ENCODE measurements at places on chromosomes 2 and 18.

- no peak for DNase-seq
Observed at GRCh38 chr2:215881582-215881981, 131.8 kb downstream of the MREG start.

- DNase-seq, result no peak
Observed at GRCh38 chr2:202046572-202046971, 12.9 kb downstream of the FZD7 start.

- no peak for DNase-seq
Observed at GRCh38 chr2:140539242-140539875, 1591.5 kb downstream of the LRP1B start.

DNA sequence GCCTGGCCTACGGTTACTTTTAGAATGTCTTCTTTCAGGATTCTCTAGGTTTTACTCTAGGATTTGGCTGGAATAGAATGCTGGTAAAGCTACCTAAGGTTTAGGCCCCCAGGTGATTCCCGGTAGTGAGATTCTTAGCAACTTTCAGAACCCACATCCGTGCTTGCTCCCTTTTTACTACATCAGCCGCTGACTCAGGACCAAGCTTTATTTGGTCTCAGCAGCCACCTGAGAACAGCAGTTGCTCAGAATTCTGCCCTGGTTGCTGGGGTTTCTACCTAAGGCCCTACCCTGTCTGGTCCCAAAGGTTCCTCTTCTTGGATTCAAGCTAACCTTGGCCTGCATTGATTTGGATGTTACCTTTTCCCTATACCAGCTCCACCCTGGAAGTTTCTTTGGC is 36.1 kb upstream of the NDUFV2 start:
- DNase-seq, result no peak

DNA sequence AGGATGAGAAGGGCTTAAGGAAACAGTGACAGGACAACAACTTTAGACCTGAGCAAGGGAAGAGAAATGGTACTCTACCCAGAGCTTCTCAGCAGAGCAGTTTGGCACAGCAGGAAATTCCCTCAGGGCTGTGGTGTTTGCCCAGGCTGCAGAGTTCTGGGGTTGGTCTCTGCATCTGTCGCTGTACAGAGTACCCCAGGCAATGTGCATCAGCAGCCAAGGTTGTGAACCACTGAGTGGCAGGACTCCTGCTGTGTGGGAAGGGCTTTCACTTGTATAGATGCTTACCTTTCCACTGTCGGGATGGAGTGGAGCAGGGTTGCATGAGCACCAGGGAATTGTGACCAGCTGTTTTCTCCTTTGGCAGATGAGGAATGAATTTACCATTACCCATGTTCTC is 21.2 kb downstream of the STAMBP start:
- DNase-seq, result no peak

DNA sequence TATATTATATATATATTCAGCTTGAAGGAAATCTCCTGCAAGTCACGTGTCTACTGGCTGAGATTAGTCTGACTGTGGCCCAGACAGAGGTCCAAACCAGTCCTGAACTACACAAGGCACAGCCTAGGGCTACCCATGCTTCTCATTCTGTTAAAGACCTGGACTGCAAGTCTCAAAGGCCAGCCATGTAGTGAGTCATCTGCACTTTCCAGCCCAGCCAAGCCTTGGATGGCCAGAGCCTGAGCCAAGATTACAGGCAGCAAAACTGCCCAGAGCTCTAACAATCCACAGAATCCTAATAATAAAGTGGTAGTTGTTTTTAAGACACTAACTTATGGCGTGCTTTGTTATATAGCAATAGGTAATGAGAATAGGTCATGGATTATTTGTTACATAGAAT is 259.6 kb downstream of the SS18 start:
- no peak for DNase-seq

GRCh38 chr2:219570194-219570923 is 980 bp downstream of the OBSL1 start:
- DNase-seq, result no peak

DNA sequence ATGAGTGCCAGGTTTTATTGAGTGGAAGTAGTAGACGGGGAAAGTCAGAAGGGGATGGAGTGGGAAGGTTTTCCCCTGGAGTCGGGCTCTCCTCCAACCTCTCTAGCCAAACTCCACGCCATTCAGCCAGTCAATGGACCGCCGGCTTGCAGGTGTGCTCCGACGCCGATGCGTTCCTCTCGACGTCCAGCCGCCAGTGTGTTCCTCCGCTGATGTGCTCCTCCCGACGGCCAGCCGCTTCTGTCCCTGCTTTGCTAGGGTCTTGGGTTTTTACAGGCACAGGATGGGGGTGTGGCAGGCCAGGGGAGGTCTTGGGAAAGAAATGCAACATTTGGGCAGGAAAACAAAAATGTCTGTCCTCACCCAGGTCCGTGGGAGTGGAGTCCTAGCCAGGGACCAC is 94.3 kb upstream of the TEX51 start:
- no peak for DNase-seq

GRCh38 chr2:171985076-171985475 is 14.7 kb upstream of the METAP1D start:
- no peak for DNase-seq

- DNase-seq, result no peak
Observed at GRCh38 chr2:203412546-203413331, 84.5 kb downstream of the ABI2 start.

DNA sequence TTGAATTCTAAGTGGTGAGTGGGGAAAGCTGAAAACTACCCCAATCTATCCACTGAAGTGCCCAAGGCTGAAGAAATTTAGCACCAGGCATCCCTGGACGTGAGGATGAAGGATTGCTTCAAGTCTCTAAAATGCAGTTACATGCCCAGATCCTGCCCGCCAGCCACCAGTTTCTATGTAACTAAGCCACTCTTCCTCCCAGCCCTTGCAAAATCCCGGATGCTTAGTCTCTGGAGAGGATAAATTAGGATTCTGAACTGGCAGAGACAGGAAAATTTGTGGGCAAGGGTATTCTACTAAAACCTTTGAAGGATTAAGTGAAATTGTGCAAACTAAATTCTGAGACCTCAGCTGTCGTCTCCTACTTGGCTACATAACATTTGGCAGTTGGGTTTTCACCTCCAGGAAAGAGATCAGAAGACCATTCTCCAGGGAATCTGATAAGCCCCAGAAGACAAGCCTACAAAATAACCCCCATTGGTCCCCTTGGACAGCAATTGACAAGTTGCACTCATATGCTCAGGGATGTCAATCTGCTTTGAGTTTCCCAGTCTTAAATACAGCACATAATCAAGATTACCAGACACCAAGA is 93.9 kb upstream of the CD226 start:
- DNase-seq, result no peak

GRCh38 chr2:10345126-10345525 is 42.4 kb downstream of the HPCAL1 start:
- DNase-seq, result no peak

- DNase-seq, result no peak
Observed at GRCh38 chr18:44895176-44895798, 214.6 kb downstream of the SETBP1 start.

DNA sequence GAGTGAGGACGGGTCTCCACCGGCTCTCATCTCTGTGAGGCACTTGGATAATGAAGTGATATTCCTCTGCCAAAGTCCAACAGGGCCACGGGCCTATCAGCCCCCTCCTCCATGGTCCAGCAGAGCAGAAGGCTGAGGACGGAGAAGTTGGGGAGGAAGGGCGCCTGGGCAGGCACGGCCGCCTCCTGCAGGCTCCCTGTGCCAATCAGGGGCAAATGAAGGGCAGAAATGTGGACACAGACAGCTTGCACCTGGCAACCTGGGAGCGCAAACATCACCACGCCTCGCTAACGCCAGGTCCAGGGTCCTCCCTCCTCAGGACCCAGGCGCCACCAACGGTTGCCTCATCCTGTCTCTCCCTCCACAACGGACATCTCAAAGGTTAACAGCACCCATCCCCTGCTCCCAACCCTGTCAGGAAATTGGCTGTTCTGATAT is 24.3 kb downstream of the SMAD7 start:
- DNase-seq, result no peak

DNA sequence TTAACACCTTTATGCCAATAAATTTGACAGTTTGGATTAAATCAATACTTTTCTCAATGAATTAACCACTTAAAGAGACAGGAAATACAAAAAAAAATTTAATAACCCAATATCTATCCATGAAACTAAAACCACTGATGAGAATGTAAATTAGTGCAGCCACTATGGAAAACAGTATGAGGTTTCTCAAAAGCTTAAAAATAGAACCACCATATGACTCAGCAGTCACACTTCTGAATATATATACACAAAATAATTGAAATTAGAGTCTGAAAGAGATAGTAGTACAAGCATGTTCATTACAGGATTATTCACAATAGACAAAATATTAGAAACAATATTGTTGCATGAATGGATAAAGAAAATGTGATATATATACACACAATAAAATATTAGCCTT is 382.1 kb upstream of the SETBP1 start:
- DNase-seq, result no peak

DNA sequence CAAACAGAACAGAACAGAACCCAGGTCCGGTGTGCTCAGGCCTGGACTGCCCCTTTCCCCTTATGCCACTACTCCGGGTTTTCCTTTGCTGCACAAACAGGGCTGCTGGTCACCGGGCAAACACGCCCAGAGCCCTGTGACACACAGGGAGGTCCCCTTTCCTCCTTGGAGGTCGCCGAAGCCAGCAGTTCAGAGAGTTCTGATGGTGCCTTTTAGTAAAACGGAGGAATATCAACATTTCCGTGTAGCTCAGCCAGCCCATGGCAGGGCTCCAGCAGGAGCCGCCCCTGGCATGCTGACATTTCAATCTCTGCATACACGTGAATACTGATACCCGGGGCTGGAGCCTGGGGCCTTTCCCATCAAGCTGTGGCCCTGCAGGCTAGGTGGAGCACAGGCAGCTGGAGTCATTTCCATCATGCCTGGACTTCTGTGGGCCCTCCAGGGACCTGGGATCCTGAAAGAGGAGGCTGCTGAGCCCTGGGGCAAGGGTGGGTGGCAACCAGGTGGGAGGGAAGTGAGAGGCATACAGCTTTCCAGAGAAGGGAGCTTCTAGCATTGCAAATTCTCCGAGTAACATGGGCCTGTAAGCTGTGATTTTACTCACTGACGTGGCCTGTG is 91.4 kb upstream of the PXDN start:
- DNase-seq, result no peak

- DNase-seq, result no peak
Observed at GRCh38 chr2:10175441-10175840, 52.9 kb downstream of the RRM2 start.

GRCh38 chr2:229375251-229375650 is 104.2 kb upstream of the PID1 start:
- DNase-seq, result no peak

- DNase-seq, result no peak
Observed at GRCh38 chr2:29804671-29805070, 116.7 kb downstream of the ALK start.

DNA sequence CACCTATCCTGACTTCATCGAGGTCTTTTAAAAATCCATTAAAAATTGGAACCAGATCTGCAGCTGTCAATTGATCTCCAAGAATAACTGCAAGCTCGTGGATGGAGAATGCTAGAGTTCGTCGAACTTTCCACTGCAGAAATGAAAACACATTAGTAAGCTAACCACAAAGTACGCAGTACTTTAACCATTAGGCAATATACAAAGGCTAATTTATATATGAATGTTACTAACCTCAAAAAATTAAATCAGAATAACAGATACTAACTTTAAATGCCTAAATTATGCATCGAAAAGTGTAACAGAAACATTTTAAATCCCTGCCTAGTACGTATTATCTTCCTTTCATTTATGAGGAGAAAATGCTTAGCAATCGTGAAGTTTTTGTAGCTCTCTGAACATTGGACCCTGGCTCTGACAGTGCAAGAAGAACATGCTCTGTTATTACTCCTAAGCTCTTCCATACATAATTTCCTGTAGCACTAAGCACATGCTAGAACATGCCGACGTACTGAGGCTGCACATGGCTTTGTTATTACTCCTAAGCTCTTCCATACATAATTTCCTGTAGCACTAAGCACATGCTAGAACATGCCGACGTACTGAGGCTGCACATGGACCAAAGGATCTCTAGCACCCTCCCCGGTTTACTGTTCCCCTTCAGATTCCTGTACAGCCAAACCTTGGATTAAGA is 57.0 kb downstream of the PPP4R1 start:
- no peak for DNase-seq

DNA sequence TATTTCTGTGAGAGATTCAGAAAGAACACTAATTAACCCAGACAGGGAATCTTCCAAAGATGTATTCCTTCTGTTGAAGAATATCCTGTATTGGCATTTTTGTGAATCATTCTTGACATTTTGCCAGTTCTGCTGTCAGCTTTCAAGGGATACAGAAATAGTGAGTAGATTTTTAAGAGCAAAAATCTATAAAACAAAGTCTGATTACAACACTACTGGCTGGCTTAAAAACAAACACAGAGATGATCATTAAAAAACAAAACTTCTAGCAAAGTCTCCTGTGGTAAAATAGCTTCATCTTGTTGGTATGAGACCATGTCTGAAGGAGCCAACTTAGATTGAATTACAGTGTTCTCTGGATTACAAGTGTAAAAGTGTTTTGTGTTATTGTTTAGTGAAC is 866.3 kb upstream of the KLHL29 start:
- no peak for DNase-seq

DNA sequence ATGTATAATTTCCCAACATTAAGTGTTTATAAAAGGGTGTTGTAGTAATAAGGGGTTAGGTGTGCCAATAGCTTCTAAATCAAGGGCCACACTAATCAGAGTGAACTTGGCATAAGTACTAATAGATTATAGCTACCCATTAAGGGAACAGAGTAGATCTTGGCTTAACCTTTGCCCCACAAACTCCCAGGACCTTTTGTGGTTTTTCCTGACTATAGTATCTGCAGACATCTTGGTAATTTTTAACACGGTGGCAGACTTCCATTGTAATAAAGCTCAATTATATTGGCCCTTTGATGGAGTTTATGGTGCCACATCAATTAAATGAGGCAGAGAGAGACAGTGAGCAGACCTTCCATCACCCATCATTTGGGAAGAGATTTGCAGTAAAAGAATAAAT is 358.5 kb upstream of the HNRNPA3 start:
- no peak for DNase-seq

DNA sequence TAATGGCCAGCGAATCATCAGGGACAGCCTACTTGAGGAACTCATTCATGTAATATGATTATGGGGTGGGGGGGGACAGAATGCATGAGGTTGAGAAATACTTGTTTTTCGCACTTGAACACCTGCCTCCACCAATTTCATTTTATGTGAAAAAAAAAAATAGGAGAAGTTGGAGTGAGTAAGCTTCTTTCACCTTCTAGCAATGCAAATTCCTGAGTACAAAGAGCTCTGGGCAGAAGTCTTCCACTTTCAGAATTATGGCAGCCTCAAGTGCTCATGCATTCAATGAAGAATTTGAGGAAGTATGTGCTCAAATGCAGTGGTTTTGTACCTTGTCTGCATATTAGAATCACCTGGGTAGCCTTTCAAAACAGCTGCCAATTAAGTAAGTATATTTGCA is 40.1 kb upstream of the GPD2 start:
- no peak for DNase-seq

All from stimulated activated CD8-positive, alpha-beta memory T cell treated with anti-CD3 and anti-CD28 coated beads, Interleukin-4, amount 100 ng/mL, for 4 hours (primary cell).